ENCODE measurements at places on chromosomes 1 and 21.

DNA sequence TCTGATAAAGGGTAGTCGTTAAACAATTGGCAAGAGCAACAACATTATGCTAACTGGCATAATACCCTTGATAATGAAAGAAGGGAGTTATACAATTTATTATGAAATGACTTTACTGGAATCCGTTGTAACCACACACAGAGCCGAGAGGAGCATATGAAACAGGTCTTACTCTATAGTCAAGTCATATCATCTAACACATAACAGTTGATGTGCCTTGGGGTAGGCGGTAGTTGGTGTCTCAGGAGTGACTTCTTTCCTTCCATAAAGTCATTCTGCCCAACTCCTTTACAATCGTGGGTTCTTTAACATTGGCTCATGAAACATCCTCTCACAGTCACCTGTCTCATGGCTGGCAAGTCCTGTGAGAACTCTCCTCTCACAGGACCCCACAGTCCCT is 225.2 kb downstream of the LTN1 start:
- no peak for DNase-seq

- no peak for DNase-seq
Measured at GRCh38 chr1:166152978-166153377, 13.8 kb downstream of the FAM78B start.

GRCh38 chr1:59156526-59157199 is 140.2 kb upstream of the FGGY start:
- peak; percentile 90 for DNase-seq

DNA sequence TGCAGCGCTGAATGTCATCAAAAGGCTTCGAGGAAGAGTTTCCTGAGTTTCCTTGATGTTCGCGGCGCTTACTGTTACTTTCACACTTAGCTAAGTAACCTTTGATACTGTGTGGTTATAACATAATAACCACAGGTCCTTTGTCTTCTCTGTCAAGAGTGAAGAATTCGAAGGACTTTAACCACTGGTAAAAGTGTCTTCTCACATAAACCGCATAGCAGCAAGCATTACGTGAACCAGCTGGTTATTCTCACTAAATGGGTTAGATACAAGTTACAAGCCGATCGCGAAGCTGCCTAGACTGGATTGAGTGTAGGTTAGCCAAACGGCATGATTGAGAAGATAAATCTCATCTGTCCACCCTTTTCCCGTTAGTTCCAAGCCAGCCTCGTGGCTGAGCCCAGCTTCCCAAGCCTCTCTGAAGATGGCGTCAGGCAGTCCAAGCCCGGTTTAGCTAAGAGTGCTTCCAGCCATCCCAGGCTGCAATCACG is 18.3 kb upstream of the IFNGR2 start:
- DNase-seq, result no peak

GRCh38 chr21:45917241-45917640 is 64.3 kb upstream of the COL6A1 start:
- no peak for DNase-seq

GRCh38 chr1:115710859-115711624 is 57.5 kb downstream of the CASQ2 start:
- DNase-seq, result no peak

- DNase-seq, result no peak
Measured at GRCh38 chr21:14762734-14763694, 216.9 kb upstream of the SAMSN1 start.

GRCh38 chr1:117636637-117637425 is 31.0 kb downstream of the TENT5C start:
- no peak for DNase-seq

DNA sequence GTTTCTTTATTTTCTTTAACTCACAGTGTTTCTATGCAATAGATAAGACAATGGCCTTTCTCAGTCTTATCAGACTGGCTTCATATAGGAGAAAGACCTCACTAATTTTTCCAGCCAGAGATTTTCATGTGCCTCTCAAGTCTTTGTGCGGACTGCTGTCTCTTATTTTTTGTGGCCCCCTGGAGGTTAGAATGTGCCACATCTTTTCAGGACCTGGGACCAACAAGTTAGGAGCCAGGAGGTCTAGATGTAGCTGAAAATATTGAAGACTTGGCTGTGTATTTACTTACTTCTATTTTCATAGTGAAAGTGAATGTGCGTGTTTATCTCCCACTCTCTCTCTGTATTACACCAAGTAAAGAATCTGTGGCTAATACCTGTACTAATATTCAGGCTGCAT is 42.1 kb upstream of the CFHR3 start:
- no peak for DNase-seq

GRCh38 chr21:35284199-35284598 is 235.1 kb upstream of the RUNX1 start:
- DNase-seq, result no peak

DNA sequence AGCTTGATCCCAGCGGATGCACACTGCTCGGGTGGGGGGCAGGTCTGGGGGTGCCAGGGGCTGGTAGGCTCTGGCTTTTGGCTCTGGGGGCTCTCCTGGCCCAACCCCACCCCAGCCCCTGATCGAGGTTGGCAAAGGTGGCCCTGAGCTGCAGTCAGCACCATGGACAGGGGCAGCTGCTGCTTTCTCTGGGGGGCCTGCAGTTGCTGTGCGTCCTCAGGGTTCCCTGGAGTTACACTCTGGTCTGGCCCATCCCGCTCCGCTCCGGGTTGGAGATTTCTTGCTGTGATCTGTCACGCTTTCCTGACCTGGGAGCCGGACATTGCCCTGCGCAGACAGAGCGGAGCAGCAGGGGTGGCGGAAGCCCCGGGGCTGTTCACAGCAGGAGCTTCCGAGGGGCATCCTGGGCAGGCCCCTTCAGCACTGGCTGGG is 8.0 kb upstream of the PLCH2 start:
- DNase-seq, result peak; percentile 37

- no peak for DNase-seq
Measured at GRCh38 chr1:37776946-37777516, 12.1 kb upstream of the EPHA10 start.

- no peak for DNase-seq
Measured at GRCh38 chr1:179810367-179810715, 67.2 kb downstream of the FAM163A start.

GRCh38 chr1:7247158-7247557 is 461.9 kb downstream of the CAMTA1 start:
- DNase-seq, result no peak

DNA sequence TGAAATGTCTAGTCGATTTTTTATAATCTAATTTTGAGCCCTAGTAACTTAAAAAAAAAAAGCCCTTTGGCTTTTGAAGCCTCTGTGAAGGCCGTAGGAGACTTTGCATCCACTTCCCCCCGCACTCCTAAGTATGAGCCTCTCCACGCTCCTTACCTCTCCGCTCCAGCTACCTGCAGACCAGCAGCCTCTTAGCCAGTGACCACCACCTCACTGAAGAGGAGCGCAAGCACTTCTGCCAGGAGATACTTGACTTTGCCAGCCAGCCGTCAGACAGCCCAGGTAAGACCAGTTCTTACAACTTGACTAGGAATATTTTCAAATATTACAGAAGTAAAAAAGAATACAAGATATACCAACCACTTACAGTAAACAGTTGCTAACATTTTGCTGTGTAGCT is 27.4 kb upstream of the PWP2 start:
- DNase-seq, result no peak

Measured in fibroblast of skin of right biceps (primary cell).